ENCODE measurements at places on chromosomes 2 and 18. TPM values are rescaled to one million over a fixed set of nuclear protein-coding genes. Genes with fewer than 3 reads are reported as not detected.

DNA sequence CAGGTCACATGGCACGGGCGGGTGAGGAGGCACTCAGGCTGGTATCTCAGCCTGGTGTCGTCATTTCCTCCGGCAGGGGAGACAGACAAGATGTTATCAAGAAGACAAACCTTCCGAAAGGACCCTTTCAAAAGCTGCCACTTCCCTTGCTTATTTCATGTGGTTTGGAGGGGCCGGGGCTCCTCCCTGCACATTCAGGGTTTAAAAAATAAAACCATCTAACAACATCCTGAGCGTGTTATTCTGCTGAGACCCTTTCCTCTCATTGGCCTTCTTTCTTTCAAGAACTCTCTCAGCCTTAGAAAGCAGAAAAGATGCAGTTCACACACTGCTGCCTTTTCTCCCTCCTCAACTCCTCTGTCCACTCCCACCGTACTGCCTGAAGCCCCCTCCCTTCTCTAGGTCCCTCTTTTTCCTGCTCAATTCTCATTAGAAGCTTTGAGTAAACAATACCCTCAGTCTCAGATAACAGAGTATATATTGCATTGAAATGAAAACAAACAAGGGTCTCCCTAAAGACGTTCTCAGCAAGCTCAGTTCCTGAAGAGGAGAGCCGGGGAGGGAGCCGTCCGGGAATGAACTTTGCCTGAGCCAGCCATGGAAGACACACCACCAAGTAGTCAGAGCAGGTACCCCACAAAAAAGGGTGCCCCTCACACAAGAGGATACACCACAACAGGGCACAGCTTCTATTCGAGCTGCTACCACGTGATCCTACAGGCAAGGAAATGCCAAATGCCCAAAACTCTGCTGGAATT, 9.7 kb downstream of the SMAD7 start:
- peak; percentile 95 for DNase-seq
- peak overlapping the region; percentile 76 for H3K4me3 ChIP-seq
- peak overlapping the region; percentile 94 for H3K27ac ChIP-seq
- peaks cover 99% of the 10 kb centered on the region for H3K4me1 ChIP-seq

Gene CAMKMT
- total RNA-seq, result 11.2 TPM

- peaks cover 8% of the 10 kb centered on the region for H3K4me1 ChIP-seq
- no peak overlapping the region for H3K27ac ChIP-seq
- no peak overlapping the region for H3K4me3 ChIP-seq
- peaks cover 3% of the 10 kb centered on the region for H3K36me3 ChIP-seq
Observed at GRCh38 chr2:238370823-238371372, 50.6 kb downstream of the TRAF3IP1 start.

DNA sequence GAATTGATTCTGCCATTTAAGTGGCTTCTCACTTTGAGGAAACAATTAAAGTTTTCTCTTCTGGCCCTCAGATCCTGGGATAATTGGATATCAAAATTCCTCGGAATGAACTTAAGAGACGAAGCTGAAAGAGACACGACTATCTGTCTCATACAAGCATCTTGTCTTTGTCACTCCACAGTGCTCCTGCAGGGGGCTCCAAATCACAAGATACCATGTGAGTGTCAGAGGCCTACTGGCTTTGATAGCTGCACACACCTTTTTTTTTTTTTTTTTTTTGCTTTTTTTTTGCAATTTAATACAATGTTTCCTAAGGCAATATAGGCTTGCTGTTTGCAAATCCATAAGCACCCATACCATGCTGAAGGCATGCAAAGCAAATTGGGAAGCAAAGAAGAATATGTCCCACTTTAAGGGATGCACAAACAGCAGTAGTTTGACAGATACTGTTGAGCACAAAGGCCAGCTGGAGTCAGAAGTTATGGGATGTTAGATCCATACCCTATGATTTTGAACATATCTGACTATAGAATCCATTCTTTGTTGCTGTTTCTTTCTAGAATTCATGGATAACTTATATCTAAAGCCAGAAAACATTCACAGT, 109.0 kb upstream of the CBLN2 start:
- H3K4me1 ChIP-seq, result no peaks in the 10 kb centered on the region
- H3K4me3 ChIP-seq, result no peak overlapping the region
- DNase-seq, result peak; percentile 47
- no peaks in the 10 kb centered on the region for H3K36me3 ChIP-seq

Gene TYMS
- total RNA-seq, result 505 TPM

Gene LRRTM1
- not detected for total RNA-seq

Gene COLEC12
- not detected for total RNA-seq

GRCh38 chr2:62826953-62827675, 121.6 kb downstream of the EHBP1 start:
- no peak for DNase-seq
- no peak overlapping the region for H3K4me3 ChIP-seq
- H3K27ac ChIP-seq, result no peak overlapping the region
- H3K4me1 ChIP-seq, result no peaks in the 10 kb centered on the region
- H3K36me3 ChIP-seq, result peaks cover 22% of the 10 kb centered on the region
- H3K27me3 ChIP-seq, result no peaks in the 10 kb centered on the region

DNA sequence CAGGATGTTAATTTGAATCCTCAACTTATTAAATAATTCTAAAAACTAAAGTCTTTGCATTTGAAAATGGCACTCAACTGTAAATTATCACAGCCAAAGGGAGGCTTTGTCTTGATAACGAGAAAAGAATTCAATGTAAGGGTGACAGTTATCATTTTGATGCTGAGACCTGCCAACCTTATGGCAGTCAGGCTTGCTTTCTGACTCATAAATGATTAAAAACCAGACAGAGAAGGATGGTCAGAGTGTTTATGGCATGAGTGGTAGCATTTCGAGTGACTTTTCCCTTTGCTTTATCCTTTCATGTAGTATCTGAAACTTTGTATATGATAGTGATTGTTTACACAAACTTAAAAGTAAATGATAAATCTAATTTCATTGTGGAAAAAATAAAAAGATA, 53.9 kb upstream of the EPC2 start:
- no peak for DNase-seq
- no peak overlapping the region for H3K27ac ChIP-seq
- no peak overlapping the region for H3K4me3 ChIP-seq
- no peaks in the 10 kb centered on the region for H3K36me3 ChIP-seq
- no peaks in the 10 kb centered on the region for H3K4me1 ChIP-seq

Gene FKBP1B
- total RNA-seq, result 3.4 TPM

DNA sequence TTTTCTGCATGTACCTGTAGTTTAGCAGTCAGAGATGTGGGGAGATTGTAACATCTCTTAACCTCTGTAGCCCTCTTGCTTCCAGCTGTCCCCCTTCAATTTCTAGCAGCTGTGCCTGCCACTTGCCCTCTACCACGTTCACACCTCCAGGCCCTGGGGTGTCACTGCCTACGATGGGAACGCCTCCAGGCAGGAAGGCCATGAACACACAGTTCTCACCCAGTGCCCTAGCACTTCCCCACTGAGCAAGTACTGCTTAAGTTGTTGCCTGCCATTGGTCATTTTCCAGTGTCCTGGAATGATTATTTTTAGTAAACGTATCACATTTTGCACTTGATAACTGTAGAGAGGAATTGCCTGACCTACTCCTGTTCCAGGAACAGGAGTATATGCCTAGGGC, 77.1 kb upstream of the B3GNT7 start:
- peaks cover 8% of the 10 kb centered on the region for H3K4me1 ChIP-seq
- H3K4me3 ChIP-seq, result no peak overlapping the region
- peaks cover 23% of the 10 kb centered on the region for H3K27me3 ChIP-seq
- H3K36me3 ChIP-seq, result peaks cover 4% of the 10 kb centered on the region
- DNase-seq, result no peak
- H3K27ac ChIP-seq, result no peak overlapping the region

Gene HOXD3
- not detected for total RNA-seq

DNA sequence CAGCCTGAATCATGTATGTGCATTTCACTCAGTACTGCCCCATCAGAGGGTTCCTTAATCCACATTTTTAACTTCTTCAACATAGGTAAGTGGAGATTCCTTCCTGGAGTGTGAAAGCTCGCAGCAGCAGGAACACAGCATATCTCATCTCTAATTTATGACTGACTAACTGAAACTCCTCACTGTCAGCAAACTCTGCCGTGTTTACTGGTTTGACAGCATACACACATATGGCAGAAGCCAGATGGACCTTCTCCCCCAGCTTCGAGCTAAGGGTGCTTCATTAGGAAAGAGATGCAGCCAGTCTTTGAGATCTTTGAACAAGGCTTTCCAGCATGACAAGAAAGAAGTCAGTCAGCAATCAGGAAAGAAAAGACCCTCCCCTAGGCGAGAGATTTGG, 200.3 kb upstream of the ACVR2A start:
- no peaks in the 10 kb centered on the region for H3K36me3 ChIP-seq
- peaks cover 15% of the 10 kb centered on the region for H3K27me3 ChIP-seq
- no peak for DNase-seq
- H3K27ac ChIP-seq, result no peak overlapping the region
- H3K4me3 ChIP-seq, result no peak overlapping the region

Data from activated CD8-positive, alpha-beta T cell treated with anti-CD3 and anti-CD28 coated beads, Interleukin-2, amount 10 ng/mL, durations not matched to agents 7 days and 5 days (primary cell).